AG10803 (cell line): ENCODE measurements at places on chromosomes 3 and 15.

- no peak for DNase-seq
Measured at GRCh38 chr3:9806688-9807589, 3.1 kb upstream of the TTLL3 start.

DNA sequence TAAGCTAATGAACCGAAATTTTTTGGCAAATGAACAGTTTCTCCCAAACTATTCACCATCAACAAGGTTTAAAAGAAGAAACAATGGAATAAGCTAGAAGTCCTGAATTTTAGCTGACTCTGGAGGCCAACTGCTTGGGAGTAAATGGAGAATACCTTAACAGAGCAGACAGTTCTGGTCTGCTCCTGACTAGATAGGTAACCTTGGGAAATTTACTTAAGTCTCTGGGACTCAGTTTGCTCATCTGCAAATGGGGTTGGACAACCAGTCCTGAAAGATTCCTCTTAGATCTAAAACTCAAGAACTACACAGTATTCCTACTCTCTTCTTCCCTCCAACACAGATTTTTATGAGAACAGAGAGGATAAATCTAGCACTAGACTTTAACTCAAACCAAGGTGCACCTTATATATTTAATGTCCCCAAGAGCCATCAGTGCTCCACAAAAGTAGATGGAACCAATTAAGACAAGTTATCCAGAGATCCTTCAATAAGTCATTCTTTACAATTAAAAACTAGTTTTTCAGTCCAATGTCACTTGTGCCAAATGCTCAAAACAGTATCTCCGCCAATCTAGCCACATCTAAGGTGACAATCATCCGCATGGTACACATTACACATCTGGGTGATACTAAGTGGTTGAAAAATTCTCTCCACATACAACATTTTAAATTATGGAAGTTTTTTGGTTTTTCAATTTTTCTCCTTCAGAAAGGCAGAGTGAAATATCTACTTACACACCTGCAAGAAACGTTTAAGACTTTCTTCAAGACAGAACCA is 1.5 kb downstream of the RHOA start:
- DNase-seq, result no peak

DNA sequence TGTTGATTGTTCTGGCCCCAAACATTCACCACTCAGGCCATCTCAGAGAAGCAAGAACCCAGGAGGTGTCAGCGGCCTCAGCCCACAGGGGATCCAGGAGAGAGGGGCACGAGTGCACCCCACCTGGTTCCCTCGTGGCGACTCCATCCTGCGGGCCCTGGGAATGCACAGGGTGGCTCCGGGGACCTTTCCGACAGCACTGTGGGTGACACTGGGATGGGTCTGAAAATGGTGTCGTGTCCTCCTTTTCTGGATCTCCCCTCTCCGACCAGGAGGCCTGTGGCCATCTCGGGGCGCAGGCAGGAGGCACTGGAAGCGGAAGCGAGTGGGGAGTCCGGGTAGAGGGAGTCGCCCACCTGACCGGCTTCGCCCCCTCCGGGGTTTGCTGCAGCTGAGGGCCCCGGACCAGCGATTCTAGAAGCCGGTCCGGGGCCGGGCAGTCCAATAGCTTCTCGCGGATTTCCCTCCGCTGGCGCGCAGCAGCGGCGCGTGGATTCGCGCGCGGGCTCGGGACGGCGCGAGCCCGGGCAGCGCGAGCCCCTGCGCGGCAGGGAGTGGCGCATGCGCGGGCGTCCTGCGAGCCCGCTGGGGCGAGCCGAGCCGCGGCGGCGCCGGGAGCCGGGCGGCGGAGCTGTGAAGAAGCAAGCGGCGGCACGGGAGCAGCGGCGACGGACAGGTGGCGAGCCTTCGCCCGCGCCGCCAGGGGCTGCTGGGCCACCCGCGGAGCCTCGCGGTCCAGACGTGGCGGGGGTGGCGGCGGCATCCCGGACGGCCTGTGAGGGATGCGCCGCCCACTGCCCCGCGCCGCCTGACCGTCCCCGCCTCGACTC is at the start of gene DOCK3:
Gene DOCK3, plus strand, starts transcription at position 579 of the 830 bp plus-strand sequence. CDS start 337 bp downstream, outside the sequence.
- DNase-seq, result peak; percentile 44

DNA sequence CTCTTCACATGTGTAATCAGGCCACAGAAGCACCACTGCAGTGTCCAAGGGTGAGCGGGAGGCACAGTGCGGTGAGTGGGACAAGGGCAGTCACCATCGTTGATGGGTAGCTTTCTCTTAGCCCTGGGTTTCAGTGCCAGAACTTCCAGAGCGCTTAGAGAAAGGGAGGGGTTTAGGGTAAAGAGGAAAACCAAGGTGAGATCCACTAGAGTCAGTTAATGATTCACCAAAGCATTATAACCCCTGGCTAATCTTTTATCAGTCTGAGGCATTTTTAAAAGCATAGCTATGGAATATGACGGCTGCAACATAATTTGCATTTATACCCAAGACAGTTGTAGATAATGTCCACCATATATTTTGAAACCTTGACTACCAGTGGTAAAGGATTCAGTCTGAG is 94.8 kb downstream of the SHQ1 start:
- DNase-seq, result no peak

DNA sequence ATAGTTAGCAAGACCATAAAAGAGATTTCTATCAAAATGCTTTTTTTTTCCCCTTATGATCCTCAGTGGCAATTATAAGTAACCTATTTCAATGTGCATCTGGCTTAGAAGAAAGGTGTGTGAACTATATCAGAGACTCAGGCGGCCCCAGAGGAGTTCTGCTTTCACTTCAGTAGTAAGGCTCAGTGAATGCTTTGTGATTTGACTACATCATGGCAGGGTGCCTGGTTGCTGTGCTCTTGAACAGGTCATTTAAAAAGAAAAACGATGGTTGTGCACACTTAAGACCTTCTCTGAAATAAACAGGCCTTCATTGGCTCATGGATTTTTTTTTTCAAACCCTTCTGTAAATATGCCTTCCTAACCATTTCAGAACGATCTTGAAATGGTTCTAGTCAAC is 400.4 kb upstream of the RARB start:
- DNase-seq, result no peak

GRCh38 chr3:23751212-23751723 is 54.5 kb upstream of the UBE2E1 start:
- peak; percentile 46 for DNase-seq

GRCh38 chr15:27036210-27036609 is 65.2 kb downstream of the GABRG3 start:
- no peak for DNase-seq

DNA sequence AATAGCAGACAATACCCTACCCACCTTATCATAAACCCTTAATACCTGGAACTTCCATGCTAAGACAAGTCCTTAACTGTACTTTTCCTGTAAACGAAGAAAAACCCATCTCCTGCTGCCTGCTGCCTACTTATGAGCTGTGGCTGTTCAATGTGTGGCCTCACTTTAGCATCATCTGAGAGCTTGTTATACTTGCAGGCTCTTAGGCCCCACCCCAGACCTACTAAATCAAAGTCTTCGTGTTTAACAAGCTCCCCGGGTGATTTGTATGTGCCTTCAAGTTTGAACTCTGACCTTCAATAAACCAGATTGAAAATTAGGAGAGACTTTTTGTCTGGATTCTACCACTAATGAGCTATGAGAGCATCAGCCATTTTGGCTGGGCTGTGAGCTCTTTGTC is 29.3 kb downstream of the TMEM41A start:
- no peak for DNase-seq

GRCh38 chr15:101406036-101406435 is 83.5 kb downstream of the PCSK6 start:
- DNase-seq, result no peak

DNA sequence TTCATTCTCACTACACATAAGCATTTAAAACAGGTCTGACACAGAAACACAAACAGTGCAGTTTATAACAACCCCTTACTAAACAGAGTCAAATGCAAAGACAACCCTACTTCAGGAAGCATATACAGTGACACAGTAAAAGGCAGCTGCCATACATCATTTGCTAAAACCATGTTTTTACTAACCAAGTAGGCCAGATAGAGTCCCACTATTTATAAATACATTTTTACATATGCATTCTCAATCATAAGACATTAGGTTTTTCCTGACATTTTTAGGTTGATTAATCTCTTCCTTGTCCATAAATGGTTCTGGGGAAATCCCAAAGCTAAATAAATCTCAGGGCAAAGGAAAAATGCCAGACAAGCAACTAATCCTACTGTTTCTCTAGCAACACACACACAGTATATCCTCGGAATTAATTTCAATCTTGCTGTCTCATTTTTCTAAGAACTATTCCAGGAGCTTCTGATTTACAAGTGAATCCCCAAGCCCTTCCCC is 39.0 kb downstream of the CHAC1 start:
- peak; percentile 30 for DNase-seq

DNA sequence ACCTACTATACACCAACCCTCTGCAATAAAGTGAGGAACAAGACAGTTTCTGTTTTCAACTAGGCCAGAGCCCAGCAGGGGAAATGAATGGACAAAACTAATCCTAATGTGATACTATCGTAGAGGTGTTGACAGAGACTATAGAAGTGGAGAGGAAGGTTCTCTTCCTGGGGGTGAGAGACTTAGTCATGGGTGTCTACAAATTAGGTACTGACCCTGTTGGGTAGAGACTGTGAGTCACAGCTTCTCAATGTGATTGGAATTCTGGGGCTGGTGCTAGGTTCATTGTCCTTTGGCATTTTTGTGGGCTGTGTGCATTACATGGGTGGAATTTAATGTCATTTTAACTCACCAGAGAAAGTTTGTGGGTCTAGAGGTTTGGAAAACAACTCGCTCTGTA is 79.3 kb downstream of the ADAMTSL3 start:
- DNase-seq, result peak; percentile 62

DNA sequence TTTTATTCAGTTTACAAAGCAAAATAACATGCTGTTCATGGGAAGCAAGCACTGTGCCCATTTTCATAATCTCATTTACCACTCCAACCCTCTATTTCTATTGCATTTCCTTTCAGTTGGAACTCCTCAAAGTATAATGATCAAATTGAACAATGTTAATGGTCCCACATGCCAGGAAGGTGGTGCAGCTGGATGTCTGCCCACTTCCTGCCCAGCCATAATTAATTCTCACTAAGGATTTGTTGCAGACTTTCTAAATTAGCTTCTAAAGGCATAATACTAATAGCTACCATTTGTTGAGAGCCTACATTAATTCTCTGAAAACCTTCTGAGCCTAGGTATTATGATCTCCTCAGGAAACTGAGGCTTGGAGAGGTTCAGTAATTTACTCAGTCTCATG is 316.1 kb upstream of the TPM1 start:
- DNase-seq, result no peak

DNA sequence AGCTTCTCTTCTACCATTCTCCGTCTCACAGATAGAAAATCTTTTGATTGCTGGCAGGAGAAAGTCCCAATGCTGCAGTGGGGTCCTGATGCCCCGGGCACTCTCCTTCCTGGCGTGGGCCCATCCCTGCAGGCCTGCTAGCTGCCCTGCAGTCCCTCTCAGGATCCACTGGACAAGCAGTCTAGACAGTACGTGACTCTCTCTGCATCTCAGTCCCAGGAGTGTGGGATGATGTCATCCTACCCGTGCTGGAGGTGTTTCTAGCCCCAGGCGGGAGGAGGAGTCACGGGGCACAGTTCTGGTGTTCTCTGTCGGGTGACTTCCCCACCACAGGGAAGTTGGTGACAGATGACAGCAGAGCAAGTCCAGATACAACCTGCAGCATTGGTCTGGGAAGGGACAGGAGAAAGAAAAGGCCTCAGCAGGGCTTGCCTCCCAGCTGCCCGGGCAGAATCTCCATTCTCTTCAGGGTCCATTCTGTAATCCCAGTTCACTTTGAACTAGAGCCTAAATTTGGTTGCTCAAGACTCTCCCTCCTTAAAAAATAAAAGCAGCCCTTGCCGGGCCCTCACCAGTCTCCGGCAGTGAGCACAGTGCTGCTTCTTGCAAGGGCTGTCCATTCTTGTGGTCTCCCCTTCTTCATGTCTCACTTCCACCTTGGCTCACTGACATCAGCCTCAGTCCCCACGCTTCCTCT is 30.6 kb downstream of the SLC28A1 start:
- DNase-seq, result peak; percentile 85

GRCh38 chr15:69653846-69654245 is 201.2 kb downstream of the RPLP1 start:
- DNase-seq, result no peak

DNA sequence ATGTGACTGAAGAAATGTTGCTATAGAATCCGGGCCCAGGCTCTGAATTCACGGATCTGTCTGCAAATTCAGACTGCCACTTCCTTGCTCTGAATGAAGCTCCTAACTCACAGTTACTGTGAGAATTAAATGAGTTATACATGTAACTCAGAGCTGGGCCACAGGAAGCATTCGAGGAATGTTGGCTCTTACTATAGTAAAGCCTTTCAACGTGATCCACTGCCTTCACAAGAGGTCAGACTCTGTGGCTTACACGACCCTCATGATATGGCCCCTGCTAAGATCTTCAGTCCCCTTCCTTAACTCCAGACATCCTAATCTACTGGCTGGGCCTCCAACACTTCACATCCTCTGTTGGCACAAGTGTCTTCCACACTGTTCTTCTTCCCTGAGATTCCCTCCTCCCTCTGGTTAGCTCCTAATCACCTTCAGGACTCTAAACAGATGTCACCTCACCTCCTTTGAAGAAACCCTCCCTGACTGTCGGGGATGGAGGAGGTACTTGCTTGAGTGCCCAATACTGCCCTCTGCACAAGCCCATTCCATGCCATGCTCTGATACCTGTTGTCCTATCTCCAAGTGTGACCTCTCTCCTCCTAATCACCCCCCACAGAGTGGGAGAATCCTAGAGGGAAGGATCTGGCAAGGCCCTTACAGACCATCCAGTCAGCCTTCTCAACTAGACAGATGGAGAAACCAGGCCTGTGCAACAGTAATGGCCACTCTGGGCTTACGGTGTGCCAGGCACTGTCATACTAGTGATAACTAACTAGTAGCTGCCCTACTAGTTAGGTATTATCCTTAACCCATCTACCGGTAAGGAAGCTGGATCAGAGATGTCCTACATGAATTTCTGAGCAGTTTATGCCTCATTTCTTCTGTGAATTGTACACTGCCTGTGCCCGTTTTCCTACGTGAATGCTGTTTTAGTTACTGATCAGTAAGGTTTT is 1.3 kb downstream of the ACTR8 start:
- peak; percentile 57 for DNase-seq

- peak; percentile 96 for DNase-seq
Measured at GRCh38 chr3:141368062-141368924, at the start of gene ZBTB38. Gene ZBTB38 (plus strand): TSS chr3:141368504. CDS start chr3:141442389, 73,885 bp downstream.

GRCh38 chr3:106715286-106715685 is 662.0 kb upstream of the CCDC54 start:
- DNase-seq, result peak; percentile 6

GRCh38 chr3:40137591-40138295 is 171.8 kb upstream of the EIF1B start:
- peak; percentile 41 for DNase-seq

- DNase-seq, result peak; percentile 82
Measured at GRCh38 chr3:171813897-171814460, 3.7 kb upstream of the PLD1 start.

GRCh38 chr3:142846779-142847577 is 41.9 kb downstream of the PCOLCE2 start:
- DNase-seq, result no peak
